ENCODE measurements at places on chromosomes 6 and 20. TPM values are rescaled to one million over a fixed set of nuclear protein-coding genes. Genes with fewer than 3 reads are reported as not detected.

FKBP1C gene
- 0.18 TPM for polyA plus RNA-seq

PSORS1C2 gene
- not detected for polyA plus RNA-seq

HLA-DOB gene
- polyA plus RNA-seq, result 0.20 TPM

PHACTR2 gene
- polyA plus RNA-seq, result 10.7 TPM

VIP gene
- polyA plus RNA-seq, result 1.9 TPM

SAMD3 gene
- polyA plus RNA-seq, result 0.11 TPM

OGFRL1 gene
- 5.4 TPM for polyA plus RNA-seq

ZNF341 gene
- polyA plus RNA-seq, result 2.0 TPM

TRIM31 gene
- not detected for polyA plus RNA-seq

C2 gene
- polyA plus RNA-seq, result 3.0 TPM

SMPDL3A gene
- polyA plus RNA-seq, result 6.9 TPM

DNA sequence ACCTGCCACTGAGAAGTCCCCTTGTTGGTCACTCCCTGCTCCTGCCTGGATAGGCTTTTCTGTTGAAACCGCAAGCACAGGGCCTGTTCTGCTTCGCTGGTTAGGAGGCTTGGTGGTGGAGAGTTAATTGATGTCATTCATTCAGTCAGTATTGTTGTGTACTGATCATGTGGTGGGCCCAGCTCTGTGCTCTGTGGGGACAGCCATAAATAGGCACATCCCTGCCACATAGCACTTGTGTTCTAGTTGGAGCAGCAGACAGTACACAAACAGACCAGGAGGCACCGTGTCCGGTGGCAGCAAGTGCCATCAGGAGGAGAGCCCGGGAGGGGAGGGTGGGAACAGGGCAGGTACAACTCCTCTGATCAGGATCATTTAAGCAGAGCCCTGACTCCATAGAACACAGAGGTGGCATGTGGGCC, 155.2 kb upstream of the INSM1 start:
- no peak for DNase-seq

DNA sequence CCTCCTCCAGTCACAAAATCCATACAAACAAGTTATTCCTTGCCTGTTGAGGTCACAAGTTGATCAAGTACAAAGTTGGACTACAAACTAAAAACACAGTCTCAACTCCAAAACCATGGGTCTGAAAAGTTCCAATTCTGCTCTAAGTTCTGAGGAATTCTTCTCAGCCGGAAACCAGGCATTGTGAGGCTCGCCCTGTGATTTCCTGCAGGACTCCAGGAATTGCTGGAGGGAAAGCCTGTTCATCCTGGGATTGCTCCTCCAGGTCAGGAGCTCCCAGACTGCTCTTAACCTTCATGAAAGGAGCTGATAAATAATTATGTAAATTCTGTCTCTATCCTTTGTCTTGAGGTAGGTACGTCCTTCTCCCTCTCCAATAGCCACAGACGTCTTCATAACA, 8.5 kb downstream of the TRAM2 start:
- peak; percentile 58 for DNase-seq

DNA sequence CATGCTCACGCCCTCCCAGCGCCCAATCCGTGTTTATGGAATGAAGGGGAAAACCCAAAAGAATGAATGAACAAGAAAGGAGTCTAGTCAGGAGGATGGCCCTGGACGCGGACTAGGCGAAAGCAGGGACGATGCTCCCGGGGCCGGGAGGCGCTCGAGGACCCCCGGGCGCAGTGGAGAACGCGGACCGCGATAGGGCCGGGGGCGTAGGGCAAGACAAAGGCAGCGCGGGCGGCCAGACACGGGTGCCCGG, 758 bp downstream of the GCLC start:
- DNase-seq, result no peak

DNA sequence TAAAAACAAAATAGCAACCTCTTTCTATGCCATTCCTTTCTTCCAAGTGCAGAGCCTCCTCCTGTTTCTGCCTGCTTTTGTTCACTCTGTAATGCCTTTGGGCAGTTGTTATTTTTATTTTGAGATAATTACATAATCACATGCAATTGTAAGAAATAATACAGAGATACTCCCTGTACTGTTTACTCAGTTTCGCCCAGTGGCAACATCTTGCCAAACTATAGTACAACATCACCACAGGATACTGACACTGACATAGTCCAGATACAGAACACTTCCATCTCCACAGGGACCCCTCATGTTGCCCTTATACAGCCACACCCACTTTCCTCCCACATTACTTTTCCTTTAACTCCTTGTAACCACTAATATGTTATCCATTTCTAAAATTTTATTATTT, 59.7 kb downstream of the BANF2 start:
- DNase-seq, result no peak

- no peak for DNase-seq
Measured at GRCh38 chr6:47022191-47022590, 19.9 kb downstream of the ADGRF1 start.

DNA sequence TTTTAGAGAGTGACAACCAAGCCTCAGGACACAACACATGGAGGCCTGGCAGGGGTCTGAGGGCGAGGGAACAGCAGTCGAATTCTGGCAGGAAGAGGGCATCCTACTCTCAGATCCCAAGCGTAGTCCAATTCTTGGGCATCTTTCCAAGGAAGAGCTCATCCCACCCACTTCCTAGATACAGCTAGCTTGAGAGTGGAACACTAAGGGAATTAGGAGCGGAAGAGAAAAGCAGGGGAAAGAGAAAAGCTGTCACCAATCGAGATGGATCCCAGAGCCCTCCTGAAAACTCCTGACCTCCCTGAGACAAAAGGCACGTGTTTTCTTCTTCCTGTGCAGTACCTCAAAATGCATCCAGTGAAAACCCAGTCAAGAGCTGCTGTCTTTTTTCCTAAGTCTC, 67.1 kb downstream of the GFOD1 start:
- no peak for DNase-seq

- peak; percentile 11 for DNase-seq
Measured at GRCh38 chr6:168368066-168368820, 48.7 kb upstream of the DACT2 start.

DNA sequence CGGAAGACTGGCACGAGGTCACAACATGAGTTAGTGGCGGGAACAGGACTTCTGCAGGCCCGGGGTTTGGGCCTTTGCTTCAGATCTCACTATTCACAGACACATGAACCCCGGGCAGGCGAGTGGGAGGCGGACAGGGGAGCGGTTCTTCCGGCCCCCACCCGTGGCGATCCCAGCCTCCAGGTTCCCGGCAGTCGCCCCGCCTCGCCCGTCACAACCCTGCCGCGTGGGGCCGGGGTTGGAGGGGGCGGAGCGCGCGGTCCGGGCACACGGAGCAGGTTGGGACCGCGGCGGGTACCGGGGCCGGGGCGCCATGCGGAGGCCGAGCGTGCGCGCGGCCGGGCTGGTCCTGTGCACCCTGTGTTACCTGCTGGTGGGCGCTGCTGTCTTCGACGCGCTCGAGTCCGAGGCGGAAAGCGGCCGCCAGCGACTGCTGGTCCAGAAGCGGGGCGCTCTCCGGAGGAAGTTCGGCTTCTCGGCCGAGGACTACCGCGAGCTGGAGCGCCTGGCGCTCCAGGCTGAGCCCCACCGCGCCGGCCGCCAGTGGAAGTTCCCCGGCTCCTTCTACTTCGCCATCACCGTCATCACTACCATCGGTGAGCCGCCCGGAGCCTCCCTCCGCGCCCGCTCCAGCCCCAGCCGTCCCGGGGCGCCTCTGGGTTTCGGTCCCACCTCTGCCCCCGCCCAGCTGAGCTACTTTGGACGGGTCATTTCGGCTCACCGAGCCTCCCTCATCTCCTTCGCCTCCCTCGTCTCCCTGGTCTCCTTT, at the start of gene KCNK15:
TSS of gene KCNK15 (plus strand) at position 268 of the 769 bp plus-strand sequence. CDS start at position 314, 46 bp downstream.
- DNase-seq, result peak; percentile 80

DNA sequence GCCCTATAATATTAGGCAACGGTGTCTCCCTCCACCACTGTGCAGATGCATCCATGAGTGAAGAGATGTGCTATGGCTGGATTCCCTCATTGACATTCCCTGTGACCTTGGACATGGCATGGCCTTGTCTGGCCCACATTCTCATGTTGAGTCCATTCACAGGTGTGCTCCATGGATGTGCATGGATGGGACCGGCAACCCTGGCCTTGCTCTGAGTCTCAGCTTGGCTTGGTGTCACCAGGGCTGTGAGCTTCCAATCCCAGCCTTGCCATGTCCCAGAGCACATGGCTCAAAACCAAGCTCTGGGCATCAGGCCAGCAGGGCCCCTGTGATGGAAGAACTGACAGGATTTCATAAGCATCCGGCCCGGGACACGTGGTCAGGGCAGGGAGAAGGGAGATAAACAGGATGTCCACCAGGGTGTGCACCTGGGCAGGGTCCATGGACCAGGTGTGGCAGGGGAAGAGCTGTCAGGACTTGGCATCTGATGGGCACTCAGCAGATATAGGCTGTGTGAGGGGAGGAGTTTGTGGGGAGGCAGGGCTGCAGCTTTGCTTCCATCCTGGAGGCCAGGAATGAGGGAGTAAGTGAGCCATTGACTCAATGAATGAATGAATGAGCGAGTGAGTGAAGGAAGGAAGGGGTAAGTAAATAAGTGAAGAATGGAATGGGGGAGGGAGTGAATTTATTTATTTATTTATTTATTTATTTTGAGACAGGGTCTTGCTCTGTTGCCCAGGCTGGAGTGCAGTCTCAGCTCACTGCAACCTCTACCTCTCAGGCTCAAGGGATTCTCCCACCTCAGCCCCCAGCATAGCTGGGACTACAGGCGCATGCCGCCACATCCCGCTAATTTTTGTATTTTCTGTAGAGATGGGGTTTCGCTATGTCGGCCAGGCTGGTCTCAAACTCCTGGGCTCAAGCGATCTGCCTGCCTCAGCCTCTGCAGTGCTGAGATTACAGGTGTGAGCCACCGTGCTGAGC, 15.7 kb downstream of the NRSN2 start:
- DNase-seq, result peak; percentile 93

- DNase-seq, result no peak
Measured at GRCh38 chr20:33474963-33475362, 14.9 kb upstream of the CBFA2T2 start.

GRCh38 chr6:75438442-75439116, 55.0 kb downstream of the FILIP1 start:
- DNase-seq, result no peak

GRCh38 chr6:12595161-12595811, 121.3 kb upstream of the PHACTR1 start:
- DNase-seq, result no peak

DNA sequence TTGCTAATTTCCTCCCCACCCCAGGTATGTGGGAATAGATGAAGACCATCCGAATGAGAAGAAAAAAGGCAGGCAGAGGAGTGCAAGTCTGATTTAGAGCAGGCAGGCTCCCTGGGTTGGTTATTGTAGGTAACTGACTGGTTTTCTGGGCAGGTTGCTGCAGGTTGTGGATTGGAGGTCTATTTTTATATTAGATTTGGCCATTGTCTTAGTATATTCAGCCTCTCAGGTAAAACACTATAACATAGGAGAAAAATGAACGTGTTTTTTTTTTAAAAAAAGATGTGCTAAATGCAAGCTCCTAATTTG, 492 bp upstream of the TBC1D7 start:
- no peak for DNase-seq

DNA sequence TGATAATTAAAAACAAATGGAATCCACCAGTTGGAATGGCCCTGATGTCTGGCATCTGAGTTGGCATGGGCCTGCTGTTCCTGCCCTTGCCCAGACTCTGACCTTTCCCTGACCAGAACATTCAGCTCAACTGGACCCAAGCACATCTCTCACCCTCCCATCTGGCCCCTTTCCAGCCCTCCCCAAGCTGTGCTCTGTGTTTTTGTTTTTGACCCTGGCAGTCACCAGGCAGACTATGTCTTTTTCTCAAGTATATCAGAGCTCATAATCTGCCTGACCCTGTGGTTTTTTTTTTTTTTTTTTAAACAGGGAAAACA, 117.6 kb downstream of the TRDN start:
- peak; percentile 95 for DNase-seq

GRCh38 chr6:154996841-154997311, 1.8 kb downstream of the TIAM2 start:
- no peak for DNase-seq

GRCh38 chr6:84251891-84252539, 24.6 kb upstream of the CEP162 start:
- no peak for DNase-seq

DNA sequence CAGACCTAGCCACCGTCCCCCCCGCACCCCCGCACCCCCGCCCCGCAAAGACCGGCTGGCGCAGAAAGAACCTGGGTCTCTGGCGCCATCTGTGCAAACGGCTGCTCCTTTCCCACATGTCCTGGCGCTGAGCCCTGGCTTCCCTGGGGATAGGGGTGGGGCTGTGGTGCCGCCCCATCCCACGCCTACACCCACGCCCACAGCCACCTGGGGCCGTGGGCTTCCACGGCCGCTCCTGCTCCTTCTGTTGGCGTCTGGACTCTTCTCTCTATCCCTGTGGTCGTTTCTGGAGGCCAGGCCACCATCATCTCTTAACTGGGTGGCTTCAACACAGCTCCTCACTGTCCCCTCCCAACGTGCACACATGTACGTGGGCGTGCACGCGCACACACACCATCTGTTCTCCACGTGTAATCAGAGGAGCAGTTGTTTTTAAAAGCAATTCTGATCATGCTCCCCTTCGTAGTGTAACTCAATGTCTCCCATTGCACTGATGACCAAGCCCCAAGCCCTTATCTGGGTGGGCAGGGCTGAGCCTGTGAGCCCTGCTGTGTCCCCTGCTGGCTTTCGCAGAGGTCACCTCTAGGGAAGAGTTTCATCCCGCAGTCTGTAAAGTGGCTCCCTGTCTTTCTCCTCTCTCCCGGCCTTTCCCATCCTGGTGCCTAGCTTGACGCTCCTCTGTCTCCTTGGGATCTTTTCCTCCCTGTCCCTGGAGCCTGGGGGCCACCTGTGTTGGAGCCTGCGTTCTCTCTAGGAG, 31.9 kb upstream of the FAM83D start:
- DNase-seq, result peak; percentile 43

DNA sequence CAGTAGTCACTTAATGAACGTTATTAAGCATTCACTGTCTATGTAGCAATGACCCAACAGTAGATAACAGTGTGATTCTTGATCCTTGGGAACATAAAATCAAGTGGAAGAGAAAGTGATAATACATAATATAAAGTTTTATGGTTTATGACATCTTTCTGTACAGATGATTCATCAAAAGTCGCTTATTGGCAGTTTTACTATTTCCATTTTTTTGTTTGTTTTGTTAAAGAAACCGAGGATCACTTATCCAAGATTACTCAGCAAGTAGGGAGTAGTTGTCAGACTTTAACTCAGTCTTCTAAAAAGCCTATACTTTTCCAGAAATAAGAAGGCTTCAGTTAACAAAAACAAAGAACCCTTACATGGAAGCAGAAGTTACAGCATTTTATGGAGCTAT, 260.8 kb downstream of the ZFAND3 start:
- DNase-seq, result no peak

DNA sequence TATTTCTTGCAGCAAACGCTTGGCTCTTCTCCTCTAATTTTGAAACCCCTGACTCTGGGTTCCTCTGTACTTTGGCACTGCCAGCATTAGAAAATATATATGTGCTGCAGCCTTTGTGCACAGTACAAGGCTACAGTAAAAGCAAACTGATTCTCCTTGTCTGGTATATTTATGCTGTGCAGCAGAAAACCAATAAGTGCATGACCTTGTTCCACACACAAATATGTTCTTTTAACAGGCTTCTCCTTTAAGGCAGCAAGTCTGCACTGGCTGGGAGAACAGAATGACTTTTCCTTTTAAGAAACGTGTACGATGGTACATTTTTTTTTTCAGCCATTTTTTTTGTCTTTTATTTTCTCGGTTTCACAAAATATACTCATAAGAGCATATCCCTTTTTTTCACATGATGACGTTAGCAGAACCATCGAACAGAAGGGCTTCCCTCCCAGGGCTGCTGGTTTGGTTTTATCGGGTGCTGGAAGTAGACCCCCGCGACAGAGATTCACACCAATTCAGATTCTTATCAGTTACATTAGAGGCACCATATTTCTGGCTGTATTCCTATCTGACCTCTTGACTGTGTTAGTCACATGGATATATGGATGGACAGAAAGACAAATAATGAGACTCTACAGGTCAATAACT, 129.9 kb upstream of the ARID1B start:
- no peak for DNase-seq
